ENCODE measurements at places on chromosomes 16 and 17. TPM values are rescaled to one million over a fixed set of nuclear protein-coding genes. Genes with fewer than 3 reads are reported as not detected.

- no peak for DNase-seq
These were observed 5.0 kb upstream of the STH start for GRCh38 chr17:45993962-45994627.

DNA sequence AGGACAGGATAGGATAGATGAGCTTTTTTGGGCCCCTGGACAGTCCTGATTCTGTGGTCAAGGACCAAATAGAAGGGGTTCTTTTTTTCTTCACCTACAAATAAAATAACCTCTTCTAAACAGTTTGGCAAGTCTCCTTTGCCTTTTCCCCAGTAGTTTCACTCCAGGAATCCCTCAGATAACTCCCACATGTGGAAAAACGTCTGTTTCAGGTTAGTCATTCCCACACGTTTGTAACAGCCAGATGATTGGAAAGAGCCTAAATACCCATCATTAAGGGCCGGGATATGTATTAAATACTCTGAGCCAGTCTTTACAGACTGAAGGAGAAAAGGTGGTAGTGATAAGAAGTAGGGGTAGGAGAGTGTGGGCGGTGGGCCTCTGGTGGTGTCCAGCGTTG, 58.3 kb downstream of the PLD6 start:
- no peak for DNase-seq

DNA sequence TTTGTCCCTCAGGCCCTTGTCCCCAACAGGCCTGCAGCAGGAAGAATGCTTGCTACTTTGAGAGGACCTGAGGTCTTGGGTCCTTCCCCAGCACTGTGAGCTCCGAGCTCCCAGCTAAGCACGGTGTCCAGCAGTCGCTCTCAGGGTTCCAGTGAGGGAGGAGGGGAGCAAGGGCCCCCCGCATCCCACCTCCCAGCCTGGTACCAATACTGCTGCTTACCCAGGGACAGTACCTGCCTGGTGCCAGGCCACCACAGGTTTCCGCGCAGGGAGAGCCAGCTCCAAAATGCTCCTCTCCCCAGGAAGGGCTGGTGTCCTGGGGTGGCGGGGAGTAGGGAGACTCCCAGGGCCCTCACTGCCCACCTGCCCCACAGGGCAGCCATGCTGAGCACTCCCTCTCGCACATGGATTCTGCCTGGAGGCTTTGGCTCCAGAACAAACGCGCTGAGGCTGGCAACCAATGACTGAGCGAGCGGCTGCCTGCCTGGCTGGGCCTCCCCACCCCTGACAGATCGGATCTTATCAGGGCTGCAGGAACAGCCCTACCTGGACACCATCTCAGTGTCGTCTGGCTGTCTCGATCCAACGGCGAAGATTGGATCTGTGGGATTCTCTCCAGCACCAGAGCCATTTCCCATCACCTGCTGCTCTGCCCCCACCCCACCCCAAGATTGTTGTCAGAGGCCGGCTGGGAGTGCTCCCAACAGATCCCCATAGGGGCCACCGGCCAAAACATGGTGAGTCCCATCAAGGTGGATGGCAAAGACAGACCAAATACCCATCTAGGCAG, 2.4 kb downstream of the DOK4 start:
- DNase-seq = peak; percentile 71

DNA sequence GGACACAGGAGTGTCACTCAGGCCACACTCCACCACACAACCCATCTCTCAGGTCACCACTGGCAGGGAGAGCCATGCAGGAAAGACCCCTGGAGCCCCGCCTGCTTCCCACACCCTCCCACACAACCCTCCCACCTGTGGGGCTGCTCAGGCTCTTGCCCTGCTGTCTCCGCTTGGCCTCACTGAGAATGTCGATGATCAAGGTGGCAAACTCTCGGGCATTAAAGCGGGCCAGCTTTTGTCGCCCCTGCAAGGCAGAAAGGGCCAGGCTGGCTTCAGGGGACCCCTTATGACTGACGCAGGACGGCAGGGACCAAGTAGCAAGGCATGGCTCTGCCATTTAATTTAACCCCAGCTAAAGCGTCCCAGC, 8.5 kb downstream of the TP53I13 start:
- DNase-seq = no peak

DNA sequence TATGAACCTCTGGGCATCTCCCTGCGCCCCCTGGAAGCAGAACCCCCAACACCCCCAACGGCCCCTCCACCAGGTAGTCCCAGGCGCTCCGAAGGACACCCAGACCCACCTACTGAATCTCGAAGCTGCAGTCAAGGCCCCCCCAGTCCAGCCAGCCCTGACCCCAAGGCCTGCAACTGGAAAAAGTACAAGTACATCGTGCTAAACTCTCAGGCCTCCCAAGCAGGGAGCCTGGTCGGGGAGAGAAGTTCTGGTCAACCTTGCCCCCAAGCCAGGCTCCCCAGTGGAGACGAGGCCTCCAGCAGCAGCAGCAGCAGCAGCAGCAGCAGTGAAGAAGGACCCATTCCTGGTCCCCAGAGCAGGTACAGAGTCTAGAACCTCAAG, 1.5 kb downstream of the BCL6B start:
- peak; percentile 62 for DNase-seq

- no peak for DNase-seq
These were observed 33.5 kb downstream of the SPAG9 start for GRCh38 chr17:51087072-51087757.

GRCh38 chr17:4272213-4272971, 8.6 kb upstream of the ANKFY1 start:
- DNase-seq = no peak

DNA sequence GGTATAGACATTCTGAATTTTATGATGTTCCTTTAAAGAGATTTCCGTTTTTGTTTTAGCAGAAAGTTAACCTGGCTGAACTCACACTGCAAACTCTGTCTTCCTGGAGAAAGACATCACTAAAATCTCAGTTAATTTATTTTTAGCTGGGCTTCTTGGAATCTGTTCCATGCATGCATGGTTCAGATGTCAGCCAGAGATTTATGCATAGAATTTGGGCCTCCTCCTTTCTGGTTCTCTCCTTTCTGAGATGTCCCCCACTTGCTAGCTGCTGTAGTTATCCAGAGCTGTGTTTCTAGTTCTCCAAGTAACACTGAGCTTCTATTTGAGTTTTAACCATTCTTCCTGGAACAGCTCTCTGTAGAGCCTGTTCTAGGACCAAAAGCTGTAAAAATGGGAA, 77.3 kb upstream of the TANC2 start:
- DNase-seq = no peak

GRCh38 chr17:4313221-4314114, 49.7 kb upstream of the ANKFY1 start:
- no peak for DNase-seq

DNA sequence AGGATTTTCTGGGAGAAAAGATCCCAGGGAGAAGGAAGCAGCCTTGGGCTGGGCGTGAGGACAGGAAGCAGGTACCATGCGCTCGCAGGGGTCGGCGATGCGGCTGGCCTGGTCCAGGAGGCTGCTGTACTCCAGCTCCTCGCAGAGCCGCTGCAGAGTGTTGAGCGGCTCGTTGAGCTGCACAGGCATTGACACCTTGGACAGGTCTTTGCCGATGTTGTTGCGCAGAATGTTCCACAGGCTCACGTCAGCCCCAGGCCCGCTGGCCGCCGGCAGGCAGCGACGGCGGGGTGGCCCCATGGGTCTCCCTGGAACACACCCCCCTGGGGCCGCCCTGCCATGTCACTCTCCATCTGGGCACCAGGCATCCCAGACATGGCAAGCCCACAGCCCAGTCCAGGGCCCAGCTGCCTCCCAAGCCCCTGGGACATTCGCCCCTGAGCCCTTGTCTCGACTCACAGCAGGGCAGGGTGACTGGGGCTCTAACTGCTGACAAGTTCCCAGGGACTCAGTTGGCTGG, 8.0 kb downstream of the OSBPL7 start:
- peak; percentile 60 for DNase-seq

DNA sequence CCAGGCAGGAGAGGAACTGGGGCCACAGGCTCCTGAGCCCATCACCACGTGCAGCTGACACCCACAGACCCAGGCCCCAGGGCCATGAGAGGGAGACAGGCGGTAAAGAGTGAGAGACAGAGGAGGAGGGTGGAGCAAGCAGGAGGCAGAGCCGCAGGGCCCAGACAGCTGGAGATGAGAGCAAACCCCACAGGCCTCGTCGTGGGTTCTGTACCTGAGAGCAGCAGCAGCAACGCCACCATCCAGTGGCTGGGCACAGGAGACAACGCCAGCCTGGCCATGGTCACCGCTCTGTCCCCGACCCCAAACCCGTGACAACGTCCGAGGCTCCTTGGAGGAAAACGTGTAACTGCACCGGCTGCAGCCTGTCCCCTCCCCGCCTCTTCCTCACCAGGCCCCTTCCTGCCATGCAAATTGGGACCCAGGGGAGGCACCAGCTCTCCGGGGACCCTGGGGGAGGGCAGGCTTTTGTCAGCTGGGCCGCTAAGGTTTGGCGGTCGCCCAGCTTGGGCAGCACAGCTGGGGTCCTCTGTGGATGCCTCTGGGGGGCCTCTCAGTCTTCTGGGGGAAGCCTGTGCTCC, at the start of gene CD79B:
TSS of gene CD79B (minus strand) at position 351 of the 581 bp plus-strand sequence. CDS start at position 281, 70 bp downstream.
- DNase-seq = no peak

DNA sequence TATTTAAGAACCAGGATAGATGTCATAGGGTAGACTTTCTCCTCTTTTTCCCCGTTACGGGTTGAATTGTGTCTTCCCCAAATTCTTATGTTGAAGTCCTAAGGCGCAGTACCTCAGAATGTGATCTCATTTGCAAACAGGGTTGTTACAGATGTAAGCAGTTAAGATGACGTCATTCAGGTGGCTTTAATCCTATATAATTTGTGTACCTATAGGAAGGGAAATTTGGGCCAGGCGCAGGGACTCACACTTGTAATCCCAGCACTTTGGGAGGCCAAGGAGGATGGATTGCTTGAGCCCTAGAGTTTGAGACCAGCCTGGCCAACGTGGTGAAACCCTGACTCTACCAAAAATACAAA, 99.5 kb upstream of the DHX40 start:
- no peak for DNase-seq

DNA sequence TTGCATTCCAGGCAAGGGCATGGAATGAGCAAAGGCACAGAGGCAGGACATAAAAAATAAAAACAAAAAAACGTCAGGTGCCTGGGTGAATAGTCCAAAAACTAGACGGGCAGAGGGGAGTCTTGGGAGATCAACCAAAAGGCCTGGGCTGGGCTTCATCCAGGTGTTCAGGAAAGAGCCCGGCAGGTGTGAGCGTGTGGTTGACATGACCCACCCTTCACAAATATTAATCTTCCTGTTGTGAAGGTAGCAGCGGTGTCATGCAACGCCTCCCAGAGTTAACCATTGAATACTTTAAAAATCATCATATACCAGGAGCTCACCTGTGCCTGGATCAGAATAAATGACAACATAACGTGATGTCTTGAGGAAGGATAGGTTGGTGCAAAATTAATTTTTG, 90.6 kb downstream of the USP22 start:
- no peak for DNase-seq

DNA sequence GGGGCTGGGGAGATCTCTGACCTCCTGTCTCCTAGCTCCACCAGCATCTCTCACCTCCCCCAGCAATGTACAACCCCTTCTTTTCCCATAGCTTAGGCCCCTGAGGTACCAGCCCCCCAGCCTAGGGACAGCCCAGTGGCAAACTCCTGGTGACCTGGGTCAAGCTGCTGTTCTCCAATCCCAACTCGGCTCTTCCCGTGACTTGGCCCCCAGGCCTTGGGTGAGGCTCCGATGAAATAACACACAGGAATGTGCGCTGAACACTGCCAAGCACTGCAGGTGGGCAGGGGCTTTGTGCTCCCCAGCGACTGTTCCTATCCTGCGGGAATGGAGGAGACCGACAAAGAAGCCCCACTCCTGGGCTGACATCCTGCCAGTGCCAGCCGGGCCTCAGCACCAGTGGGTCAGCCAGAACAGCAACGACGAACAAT, 63.7 kb upstream of the AMZ2 start:
- DNase-seq = no peak

GRCh38 chr16:48955837-48956236, 325.8 kb downstream of the CBLN1 start:
- no peak for DNase-seq

DNA sequence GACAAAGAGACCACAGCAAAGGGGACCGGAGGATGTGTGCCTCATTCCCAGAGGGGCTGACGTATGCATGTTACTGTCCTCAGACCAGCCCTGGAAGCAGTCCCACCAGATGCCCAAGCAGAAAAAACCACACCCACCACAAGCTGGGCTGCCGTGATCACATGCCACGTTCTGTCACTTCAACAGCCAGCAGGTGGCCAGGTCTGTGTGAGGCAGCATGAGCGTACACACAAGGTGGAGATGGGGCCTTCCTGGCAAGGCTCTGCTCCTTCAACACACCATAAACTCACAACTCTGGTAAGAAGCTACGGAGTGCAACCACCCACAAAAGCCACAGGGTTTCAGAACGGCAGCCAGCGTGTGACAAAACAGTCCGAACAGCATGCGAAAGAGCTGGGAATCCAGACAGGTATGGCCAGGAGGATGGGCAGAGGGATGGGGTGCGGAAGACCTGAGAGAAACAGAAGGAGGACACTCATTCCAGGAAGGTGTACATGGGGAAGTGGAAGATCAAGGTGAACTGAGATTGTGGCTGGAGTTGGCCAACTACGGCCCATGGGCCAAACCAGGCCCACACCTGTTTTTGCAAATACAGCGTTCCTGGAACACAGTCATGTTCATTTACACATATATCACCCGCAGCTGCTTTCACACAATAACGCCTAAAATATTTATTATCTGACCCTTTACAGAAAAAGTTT, 27.9 kb downstream of the MBTPS1 start:
- DNase-seq = no peak

GRCh38 chr16:80735846-80736245, 68.6 kb downstream of the CDYL2 start:
- no peak for DNase-seq

GRCh38 chr16:26475596-26475995, 591.1 kb upstream of the C16orf82 start:
- no peak for DNase-seq

DNA sequence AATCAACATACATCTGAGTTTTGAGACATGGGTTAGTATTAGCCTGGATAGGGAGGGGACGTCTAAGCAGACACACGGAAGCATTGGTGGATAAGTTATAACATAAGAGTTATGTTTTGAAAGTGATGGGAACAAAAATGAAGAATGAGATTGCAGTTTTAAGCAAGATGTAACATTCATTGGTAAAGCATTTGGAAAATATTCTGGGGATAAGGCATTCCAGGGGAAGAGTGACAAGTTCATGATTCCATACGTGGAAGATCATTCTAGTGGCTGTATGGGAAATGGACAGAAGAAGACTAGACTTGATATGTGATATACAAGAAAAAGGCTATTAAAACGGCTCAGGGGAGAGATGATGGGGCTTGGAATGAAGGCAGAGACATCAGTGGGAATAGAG, 632.9 kb downstream of the CDH8 start:
- no peak for DNase-seq

GRCh38 chr16:835373-835772, 34.8 kb upstream of the GNG13 start:
- DNase-seq = no peak

GRCh38 chr17:48427598-48427997, 2.4 kb downstream of the SKAP1 start:
- no peak for DNase-seq

Gene HES7
- not detected for total RNA-seq

Gene CLEC19A
- total RNA-seq = 0.17 TPM

Gene CLEC18A
- 2.0 TPM for total RNA-seq

Gene CCR7
- total RNA-seq = 1.1 TPM

Gene SLC4A1
- total RNA-seq = 0.43 TPM

Gene HSBP1
- 86.2 TPM for total RNA-seq

Gene BAIAP2
- 139 TPM for total RNA-seq

Gene OTOP2
- total RNA-seq = not detected

Gene AOC3
- total RNA-seq = 235 TPM

Gene APOBR
- total RNA-seq = 17.7 TPM

Gene PTRH2
- total RNA-seq = 19.6 TPM
